T-helper 1 cell (primary cell): ENCODE measurements at places on chromosomes 4 and X.

GRCh38 chrX:16700734-16701133, 11.7 kb downstream of the CTPS2 start:
- DNase-seq: no peak

GRCh38 chrX:107747596-107748161, 27.9 kb downstream of the TSC22D3 start:
- DNase-seq: no peak

DNA sequence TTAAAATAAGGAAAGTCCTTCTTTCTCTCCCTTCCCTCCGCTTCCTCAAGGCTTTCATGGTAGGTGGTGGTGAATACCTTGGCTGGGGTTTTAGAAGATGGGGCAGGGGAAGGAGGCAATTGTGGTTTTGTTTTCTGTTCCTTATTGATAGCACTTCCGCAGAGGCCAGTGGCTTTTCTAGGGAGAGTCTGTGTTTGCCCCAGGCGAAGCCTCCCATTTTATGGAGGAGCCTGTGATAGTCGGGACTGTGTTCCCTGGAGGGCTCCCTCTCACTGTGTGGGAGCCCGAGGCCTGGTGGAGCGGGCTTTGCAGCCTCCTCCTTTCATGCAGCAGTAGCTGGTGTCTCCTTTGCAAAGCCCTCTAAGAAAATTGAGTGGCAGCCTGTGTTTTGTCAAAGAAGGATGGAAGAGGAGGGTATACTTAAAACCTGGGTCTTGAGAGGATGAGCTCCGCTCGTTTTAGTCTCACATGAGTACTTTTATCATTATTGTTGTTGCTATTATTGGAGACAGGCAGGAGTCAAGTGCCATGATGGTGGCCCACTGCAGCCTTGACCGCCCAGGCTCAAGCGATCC, 29.8 kb upstream of the STOX2 start:
- no peak for DNase-seq

GRCh38 chr4:997375-998071, 4.3 kb upstream of the SLC26A1 start:
- DNase-seq: no peak

- DNase-seq: no peak
Observed at GRCh38 chrX:30008031-30008430, 207.3 kb upstream of the MAGEB2 start.

- no peak for DNase-seq
Observed at GRCh38 chr4:123649645-123650391, 253.2 kb downstream of the SPRY1 start.

- no peak for DNase-seq
Observed at GRCh38 chr4:4662230-4662629, 120.4 kb upstream of the STX18 start.

DNA sequence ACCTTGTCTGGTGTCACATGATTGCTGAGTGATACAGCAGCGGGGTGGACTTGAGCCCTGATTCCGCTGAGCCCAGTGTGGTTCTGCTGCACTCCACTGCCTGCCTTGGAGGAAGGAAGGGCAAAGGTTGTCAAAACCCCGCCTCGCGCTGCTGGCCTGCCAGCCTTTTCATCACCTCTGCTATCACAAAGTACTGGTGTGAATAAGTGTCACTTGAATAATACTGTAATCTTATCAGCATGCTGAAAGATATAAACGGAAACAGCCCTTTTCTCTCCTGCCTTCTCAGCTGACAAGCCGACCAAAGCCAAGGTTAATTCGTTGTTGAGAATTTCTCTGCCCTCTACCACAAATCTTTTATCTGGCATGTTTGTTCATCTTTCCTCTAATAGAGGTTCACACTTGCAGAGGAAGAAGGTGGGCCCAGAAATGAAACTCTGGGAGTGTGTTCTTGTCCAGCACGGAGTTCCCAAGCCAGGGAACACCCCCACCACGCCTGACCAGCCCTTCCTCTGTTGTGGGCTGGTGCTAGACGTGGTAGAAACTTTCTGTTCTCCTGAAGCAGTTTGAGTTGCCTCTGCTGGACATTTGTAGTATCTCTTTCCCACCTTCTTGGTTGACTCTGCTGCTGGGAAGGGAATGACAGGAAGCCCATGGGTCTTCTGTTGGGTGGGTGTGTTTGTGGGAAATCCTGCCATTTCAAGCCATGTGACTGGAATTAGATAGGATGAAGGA, 21.5 kb downstream of the FHDC1 start:
- DNase-seq: no peak

DNA sequence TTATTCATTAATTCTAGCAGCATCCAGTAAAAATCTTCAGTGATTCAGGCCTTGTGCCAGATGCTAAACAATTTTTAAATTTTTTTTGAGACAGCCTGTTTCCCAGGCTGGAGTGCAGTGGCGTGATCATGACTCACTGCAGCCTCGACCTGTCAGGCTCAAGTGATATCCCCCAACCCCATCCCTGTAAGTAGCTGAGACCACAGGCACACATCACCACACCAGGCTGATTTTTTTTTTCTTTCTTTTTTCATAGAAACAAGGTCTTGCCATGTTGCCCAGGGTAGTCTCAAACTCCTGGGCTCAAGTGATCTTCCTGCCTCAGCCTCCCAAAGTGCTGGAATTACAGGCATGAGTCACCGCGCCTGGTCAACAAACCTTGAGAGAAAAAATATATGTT, 705.5 kb downstream of the ARAP2 start:
- DNase-seq: no peak

DNA sequence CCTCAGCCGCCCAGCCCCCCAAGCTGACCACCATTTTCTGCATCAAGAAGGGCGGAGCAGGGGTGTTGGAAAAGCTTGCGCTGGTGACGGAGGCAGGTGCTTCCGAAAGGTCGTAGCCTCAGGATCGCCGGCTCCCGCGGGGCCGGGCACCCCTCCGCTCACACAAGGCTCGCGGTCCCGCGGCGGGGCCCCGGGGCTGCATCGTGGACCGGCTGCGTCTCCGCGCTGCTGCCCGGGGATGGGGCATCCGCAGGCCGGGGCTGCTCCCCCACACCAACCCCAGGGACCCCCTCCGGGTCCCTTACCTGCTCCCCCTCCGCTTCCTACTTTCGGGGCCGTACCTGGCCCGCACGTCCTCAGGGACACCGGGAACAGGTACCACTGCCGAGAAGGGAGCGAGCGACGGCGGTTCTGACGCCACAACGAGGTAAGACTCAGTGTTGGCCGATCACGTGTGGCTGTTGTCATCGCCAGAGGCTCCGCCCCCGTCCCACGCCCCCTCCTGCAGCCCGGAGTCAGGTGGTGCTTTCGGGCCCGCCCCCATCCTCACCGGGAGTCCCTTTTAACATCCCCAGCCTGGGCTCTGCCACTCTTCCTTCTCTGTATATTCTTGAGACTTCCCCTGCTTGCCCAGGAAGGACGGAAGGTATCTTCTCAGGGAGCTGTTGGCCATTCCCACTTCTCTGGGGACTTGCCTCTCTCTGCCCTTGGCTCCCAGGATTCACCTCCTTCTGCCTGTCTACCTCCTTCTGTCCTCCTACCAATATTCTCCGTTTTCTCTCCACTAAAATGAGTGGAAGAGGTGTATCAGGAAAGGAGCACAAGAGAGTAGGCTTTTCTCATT, at the start of gene BEX2:
Gene BEX2 (minus strand): TSS at position 436 of the 844 bp plus-strand sequence. CDS start 1,014 bp downstream, outside the sequence.
- DNase-seq: peak; percentile 78

- DNase-seq: no peak
Observed at GRCh38 chrX:105837232-105837631, 14.9 kb downstream of the NRK start.

GRCh38 chrX:103215425-103215991, 600 bp downstream of the BEX4 start:
- peak; percentile 24 for DNase-seq

DNA sequence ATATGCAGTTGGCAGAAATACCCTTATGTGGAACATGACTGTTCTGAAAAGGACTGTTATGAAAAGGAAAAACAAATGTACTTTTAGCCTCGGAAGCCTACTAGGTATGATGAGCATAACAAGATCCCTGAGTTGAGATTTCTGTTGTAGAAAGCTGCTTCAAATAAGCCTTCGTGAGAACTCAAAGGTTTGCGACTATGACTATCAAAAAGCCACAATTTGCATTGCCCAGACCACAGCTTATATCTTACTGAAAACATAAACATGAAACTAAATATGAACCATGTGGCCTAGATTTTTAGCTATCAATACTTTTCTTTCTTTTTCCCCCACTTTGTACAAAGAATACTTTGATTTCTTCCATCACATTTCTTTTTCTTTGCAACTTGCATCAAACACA, 398.2 kb upstream of the LCORL start:
- DNase-seq: no peak

- no peak for DNase-seq
Observed at GRCh38 chrX:39065051-39065871, 264.0 kb downstream of the MID1IP1 start.

GRCh38 chrX:13652287-13652793, 601 bp upstream of the TCEANC start:
- DNase-seq: no peak

- DNase-seq: no peak
Observed at GRCh38 chr4:26355392-26356052, 34.7 kb downstream of the RBPJ start.

- no peak for DNase-seq
Observed at GRCh38 chr4:56181140-56181953, 205.9 kb downstream of the AASDH start.

DNA sequence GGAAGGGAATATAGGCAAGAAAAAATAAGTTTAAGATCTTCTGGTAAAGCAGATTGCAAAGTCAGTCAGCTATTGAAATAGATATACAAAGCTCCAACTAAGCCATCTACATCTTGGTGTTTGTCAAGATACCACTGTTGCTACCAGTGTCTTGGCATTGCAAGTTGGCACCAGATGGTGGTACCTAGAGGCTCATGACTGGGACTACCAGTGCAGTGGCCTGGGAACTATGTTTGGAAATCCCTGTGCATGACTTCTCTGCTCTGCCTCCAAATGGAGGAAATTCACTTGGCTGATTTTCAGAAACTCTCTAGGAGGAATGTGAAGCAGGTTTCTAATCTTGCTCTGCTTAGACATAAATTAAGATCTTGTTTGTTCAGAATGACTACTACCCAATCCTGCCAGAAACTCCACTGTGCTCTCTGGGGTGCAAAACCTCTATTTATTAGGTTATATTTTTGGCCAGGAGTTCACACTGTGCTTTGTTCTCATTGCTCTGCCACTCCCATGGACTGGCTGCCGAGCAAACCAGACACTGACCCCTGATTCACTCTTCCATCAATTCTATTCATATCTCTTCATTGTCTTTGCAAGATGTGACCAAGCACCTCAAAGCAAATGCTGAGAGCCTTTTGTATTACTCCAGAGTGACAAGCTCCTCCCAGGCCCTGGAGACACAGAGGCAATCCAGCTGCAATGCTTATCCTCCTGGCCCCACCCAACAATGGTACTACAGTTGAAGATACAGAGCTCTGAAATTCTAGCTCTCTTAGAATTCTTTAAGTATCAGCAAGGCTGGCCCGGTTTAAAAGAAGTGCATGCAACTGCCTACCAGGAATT, 272.3 kb upstream of the FGF16 start:
- DNase-seq: no peak

GRCh38 chr4:98601708-98602107, 56.7 kb downstream of the TSPAN5 start:
- no peak for DNase-seq

DNA sequence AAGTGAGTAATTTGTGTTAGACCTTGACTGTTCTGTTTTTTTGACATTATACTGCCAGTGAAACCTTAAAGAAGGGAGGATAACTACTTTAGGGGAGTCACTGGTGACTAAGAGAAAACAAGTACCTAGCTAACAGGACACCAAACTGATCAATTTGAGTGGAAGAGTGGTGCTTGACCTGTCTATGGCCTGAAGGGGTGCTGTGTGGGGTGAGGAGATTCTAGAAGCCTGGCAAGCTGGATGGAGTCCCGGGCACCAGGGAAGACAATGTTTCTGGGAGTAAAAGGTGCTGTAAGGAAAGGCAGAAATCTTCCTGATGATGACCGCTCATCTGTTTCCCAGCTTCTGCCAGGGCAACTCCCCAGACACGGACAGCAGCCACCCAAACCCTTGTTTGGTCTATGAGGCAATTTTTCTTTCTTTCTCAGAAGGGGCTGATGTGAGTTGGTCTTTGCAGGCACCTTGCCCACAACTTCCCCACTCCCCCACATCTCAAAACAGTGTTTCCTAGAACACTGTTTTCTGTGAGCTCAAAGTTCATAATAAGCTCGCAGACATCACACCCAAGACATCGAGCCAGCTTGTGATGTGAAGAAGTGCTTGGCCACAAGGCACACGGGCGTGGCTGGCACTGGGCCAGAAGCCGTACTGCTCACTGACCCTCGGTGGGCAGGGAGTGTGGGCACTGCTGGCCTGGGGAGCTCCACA, 4.6 kb downstream of the TXK start:
- DNase-seq: no peak

DNA sequence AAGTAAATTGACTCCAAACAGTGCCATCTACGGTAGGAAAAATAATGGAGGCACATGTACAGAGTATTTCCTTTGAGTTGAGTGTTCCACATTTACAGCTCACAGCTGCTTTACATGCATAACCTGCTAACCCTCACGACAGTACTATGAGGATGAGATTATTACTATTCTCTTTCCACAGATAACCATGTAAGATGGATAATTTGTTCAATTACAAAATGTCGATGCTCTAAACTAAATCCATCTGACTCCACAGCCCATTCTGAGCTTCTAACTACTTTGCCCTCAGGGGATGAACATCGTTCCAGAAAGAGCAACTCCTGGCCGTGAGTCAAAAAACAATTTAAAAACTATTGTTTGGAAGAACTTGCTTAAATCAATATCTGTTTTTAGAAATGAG, 330.4 kb upstream of the NWD2 start:
- DNase-seq: no peak

GRCh38 chrX:23908219-23909004, 606 bp downstream of the CXorf58 start:
- no peak for DNase-seq

- no peak for DNase-seq
Observed at GRCh38 chr4:81620442-81620841, 148.7 kb upstream of the RASGEF1B start.

DNA sequence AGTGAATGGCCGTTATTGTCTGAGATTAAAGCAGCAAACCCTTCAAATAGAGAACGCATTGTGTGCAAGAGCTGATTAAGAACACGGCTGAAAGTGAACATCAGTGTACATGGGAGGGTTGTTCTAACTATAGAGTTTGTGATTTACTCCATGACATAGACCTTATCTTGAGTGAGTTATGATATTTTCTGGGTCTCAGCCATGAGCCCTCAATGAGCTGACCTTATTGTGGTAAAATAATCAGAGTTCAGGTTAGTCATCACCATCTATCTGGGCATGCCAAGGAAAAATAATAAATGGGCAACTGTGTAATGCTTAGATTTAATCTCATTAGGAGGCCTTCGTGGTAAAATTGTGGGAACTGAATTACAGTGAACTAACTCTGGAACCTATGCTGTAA, 33.2 kb upstream of the CLDN24 start:
- no peak for DNase-seq

GRCh38 chr4:97867557-97868091, 275.7 kb downstream of the STPG2 start:
- no peak for DNase-seq

GRCh38 chrX:74536832-74537371, 77.5 kb downstream of the RLIM start:
- peak; percentile 16 for DNase-seq
